ENCODE measurements at places on chromosomes 7 and 10.

DNA sequence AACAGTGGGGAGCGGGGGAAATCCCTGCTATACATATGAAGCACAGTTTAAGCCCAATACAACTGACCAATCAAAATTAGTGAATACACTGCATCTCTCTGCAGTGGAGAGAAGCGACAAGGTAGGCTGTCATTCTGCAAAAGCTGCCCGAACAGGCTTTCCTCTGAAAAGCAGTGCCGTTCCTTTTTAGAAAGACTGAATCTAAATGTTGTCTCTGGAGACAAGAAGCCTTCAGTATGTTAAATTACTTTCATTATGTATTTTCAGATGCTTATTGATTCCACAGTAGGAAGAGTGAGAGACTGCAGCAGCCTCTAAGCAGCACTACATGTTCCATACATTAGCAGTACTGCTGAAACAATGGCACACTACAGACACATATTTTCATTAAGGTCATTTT, at the start of gene GPR22:
Gene GPR22, plus strand, starts transcription at position 129 of the 400 bp plus-strand sequence. CDS start 4,004 bp downstream, outside the sequence.
- DNase-seq, result no peak

DNA sequence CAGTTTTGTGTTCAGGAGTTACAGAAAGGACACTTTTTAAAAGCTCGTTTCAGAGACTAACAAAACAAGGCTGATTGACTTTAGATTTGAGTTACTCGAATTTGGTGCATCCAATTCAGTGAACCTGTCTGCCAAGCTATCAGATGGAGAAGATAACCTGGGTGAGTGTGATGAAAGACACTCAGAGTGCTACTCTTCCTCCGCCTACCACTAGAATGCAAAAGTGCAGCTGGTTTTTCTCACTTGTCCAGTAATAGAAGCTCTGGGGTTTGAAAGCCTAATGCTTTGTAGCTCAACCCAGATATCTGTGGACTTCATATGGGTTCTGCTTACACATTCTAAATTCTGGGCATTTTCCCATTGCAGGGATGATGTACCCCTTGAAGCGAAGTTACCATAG, 82.8 kb upstream of the NPY start:
- no peak for DNase-seq

DNA sequence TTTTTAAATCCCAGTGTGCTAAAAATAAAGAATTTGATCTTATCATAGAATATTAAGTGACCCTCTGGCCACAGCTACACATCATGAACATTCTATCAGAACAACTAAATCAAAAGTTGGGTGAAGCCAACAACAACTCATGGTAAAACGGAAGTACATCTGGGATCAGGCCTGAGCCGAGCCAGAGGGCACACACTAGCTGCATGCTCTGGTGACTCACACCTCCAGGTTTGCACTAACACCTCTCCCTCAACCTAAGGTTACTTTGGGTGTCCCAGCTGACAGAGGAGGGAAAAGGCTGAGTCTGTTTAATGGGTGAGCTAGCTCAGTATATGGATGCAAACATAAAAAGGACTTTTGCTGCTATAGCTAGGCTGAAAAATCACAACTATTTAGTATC, 281.6 kb downstream of the HGF start:
- DNase-seq, result no peak

GRCh38 chr7:69653806-69654205, 55.5 kb downstream of the AUTS2 start:
- DNase-seq, result no peak

- no peak for DNase-seq
Observed at GRCh38 chr10:118551535-118552100, 43.8 kb downstream of the PRLHR start.

DNA sequence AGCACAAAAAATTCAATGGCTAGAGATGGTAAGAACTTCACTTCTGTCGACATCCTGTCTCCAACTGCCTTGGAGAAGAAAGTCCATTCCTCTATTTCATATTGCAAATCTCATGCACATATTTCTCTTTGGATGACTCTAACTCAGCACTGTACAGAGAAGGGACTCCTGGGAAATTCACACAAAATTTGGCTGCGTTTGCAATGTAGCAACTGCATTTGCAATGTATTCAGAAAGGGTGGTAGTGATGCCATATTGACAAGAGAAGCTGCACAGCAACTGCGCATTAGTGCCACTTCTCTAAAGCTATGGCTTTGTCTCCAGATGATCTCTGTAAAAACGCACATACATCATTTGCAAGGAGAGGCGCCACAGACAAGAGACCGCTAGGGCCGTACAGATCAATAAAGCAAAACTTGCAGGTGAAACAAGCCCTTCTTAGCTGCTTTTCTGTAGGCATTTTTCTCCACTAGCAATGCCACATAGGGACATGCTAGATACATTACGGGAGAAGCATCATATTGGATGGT, 389.5 kb downstream of the TCERG1L start:
- DNase-seq, result no peak

DNA sequence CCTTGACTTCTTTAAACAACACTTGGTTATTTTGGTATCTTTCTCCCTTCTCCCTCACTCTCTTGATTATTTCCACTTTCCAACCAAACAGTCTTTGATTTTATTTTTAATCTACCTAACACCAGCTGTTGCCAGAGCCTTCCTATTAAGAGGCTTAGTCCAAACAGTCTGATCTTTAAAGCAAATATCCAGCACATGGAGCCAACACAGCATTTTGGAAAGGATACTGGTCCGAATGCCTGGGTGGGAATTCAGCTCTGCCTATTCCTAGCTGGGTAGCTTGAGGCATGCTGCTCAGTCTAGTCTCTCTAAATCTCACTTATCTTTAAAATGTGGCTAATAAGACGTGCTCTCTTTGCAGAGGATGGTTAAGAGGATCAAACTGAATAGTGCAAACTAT, 129.3 kb downstream of the NRCAM start:
- no peak for DNase-seq

GRCh38 chr10:35574924-35575352, 30.2 kb upstream of the GJD4 start:
- DNase-seq, result no peak

DNA sequence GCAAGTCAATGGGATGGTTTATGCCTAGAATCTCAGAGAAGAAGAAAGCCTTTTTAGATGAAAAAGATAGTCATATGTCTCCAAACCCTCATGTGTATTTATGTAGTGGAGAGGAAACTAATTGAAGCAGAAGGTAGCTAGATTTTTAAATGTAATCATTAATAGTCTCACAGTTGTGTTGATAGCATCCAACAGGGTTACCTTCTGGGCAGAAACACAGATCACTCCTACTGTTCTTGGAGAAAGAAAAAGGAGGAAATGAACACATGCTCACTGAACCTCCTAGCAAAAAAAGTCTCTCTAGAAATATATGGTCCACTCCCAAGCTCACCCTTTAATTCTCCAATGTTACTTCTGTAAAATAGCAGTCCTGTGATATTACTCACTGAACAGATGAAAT, 777.2 kb upstream of the C7orf33 start:
- DNase-seq, result no peak

- no peak for DNase-seq
Observed at GRCh38 chr10:48243487-48243886, 31.0 kb downstream of the FRMPD2 start.

GRCh38 chr10:15075421-15075820, 13.2 kb downstream of the ACBD7 start:
- no peak for DNase-seq

- DNase-seq, result no peak
Observed at GRCh38 chr7:156703209-156703608, 62.6 kb downstream of the RNF32 start.

DNA sequence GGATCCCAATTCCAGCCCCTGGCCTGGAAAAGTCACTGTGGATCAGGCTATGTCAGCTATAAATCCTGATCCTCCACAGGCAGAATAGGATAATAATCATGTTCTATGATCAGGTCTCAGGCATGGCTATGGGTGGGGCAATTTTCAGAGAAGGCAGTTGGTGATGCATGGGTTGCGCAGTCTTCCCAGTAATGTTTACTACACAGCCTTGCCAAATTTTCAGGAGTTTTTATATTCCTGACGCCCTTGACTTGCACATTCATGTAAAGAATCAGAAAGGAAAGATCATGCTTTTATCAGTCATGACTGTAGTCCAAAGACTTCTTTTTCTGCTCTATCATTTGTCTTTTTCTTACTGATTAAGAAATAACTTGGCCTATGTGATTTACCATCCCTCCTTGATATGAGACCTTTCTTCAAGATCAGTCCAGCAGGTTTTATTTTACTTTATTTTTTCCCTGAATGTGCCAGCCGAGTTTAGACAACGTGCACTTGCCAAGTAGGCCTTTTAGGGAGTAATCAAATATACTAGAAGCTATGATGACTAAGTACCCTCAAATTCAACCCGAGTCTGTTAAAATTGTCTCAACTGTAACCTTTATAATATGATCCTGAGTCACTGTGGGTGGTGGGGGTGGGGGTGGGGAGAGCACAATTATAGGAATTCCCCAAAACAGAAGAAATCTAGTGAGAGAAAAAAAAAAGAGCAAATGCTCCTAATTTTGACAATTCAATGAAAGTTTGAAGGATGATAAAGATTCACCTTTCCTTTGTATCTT, 31.9 kb downstream of the ARL4A start:
- no peak for DNase-seq

GRCh38 chr7:94907811-94908322, 473 bp downstream of the PPP1R9A start:
- DNase-seq, result peak; percentile 17

DNA sequence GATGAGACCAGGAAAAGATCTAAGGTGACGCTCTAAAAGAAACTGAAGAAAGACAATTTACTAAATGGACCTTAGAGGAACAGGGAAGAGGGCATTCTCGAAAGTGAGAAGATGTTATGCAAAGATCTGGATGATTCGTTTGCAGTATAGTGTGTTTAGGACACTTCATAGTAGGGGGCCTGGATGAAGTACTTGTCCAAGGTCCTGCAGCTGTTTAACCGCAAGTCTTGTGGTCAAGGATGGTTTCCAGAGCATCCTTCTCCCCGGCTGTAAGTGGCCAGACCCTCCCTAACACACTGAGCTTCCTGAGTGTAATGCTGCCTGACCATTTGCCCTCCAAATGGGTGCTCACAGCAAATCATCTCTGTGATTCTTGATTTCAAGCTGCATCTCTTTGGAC, 101.6 kb downstream of the XPNPEP1 start:
- no peak for DNase-seq

DNA sequence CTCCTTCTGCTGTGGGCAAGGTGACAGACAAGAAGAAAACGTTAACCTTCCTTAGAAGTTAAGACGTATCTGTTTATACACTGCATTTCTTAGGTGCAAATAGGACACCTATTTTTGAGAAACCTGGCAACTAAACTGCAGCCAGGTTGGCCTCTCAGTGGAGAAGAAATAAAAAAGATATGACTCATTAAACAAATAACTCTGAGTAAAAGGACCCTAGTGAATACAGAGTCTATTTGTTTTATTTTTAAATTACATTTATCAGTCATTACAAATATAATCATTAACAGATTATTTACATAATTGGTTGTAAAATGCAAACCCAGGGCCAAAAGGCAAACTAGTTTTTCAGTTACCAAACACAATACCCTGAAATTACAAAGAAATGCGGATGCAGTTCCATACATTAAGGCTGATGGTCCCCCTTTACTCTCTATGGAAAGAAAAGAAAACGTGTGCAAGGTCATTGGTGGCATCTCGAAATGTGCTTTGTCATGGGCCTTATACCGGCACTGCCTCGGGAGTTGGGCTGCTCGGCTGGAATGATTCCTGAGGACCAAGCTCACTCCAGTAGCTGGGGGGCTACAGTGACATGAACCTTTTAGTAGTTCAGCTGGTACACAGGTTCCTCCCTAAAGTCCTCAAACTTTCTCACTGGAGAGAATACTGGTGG, 38.4 kb downstream of the ADRB1 start:
- DNase-seq, result no peak

DNA sequence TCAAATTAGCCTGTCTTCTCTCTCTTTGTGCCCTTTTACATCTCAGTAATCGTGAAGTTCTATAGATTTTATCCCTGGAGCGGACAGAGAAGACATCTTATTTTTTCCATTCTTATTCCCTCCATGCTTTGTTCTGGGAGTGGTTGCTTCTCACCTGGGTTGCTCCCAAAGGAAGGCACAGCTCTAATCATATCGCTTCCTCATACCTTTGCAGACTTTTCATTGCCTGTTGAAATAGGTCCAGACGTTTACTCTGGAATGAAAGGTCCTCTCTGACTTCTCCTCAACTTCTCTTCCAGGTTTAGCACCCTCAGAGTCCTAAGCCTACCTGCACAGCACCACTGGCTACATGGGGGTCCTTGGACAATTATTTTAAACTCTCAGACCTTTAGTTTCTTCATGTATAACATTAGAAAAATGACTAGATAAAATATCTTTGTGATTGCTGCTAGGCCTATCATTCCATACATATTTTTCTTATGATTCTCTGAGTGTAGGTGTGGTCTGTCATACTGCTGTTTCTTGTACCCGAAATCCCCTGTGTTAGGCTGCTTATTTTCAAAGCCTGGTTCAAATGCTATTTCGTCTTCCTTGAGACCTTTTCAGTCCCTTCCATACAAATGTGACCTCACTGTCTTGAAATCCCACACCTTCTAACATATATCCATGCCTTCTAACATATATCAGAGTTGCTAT, 418.1 kb downstream of the GFRA1 start:
- no peak for DNase-seq

- DNase-seq, result no peak
Observed at GRCh38 chr7:101998906-101999240, 181.4 kb downstream of the CUX1 start.

- no peak for DNase-seq
Observed at GRCh38 chr7:89738549-89738948, 415.7 kb upstream of the STEAP1 start.

DNA sequence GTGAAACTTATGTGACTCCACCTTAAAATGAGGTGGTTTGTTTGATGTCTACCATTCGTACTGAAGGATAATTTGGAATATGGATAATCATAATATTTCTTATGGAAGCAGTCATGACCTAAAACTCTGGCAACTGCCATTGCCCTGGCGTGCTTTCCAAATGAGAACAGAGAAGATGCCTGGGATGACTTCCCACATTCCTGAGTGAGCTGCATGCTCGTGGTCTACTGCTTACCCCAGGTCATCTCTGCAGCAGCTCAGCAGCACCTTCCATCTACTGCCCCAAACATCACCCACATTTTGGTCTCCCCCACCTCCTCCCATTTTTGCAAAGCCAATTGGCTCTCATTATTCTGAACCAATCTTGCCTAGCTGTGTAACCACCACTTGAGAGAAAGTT, 40.1 kb downstream of the LYZL1 start:
- no peak for DNase-seq

GRCh38 chr7:31104361-31105255, 52.5 kb downstream of the ADCYAP1R1 start:
- no peak for DNase-seq

DNA sequence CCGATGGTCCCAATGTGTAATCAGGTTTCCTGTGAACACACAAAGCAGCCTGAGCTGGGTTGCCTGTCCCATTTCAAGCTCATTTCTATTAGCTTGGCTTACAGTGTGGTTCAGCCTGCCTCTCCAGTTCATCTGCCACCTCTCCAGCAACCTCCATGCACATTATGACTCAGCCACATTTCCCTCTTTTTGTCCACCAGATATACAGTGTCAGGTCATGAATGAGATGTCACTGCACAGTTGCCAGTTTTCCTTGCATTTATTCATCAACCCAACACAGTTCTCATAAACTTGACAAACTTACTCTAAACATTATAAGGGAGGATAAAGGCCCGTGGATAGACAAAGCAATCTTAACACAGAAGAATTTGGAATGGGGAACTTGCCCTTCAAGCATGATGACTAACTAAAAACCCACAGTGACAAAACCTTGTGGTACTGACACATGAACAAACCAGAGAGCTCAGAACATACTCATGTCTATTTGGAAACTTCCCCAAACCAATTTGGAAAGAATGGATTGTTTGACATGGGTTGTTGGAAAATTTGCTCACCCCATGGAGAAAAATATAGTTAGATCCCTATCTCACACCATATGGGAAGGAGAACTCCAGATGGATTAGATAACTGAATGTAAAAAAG, 2.5 kb upstream of the CFAP58 start:
- DNase-seq, result no peak
